ENCODE measurements at places on chromosomes 3 and 15.

DNA sequence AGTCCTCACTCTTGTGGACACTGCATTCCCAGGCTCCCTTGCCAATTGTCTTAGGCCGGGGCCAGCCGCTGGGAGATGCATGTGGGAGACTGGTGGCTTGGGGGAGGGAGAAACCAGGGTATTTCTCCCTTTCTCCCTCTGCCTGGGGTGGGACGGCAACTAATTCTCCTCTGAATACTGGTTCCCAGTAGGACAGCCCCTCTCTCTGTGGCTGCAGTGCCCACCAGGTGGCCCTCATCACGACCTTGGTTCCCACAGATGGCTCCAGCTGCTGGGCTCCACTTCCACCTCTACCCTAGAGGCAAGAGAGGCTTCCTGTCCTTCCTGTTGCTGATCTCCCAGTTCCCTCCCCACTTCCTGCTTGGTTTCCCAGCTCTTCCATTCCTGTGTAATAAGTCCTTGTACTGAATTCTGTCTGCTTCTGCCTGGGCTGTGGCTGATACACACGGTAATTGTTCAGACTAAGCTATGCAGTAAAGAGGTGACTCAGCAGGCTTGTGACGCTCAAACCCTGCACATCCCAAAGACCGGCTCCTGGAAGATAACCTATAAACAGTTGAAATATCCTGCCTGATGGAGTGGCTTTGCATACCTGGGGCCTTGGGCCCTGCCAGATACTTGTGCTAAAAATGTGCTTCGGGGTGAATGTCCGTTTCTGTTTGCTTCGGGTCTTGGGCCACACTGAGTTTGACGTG is 20.4 kb upstream of the COPG1 start:
- peak; percentile 60 for DNase-seq

DNA sequence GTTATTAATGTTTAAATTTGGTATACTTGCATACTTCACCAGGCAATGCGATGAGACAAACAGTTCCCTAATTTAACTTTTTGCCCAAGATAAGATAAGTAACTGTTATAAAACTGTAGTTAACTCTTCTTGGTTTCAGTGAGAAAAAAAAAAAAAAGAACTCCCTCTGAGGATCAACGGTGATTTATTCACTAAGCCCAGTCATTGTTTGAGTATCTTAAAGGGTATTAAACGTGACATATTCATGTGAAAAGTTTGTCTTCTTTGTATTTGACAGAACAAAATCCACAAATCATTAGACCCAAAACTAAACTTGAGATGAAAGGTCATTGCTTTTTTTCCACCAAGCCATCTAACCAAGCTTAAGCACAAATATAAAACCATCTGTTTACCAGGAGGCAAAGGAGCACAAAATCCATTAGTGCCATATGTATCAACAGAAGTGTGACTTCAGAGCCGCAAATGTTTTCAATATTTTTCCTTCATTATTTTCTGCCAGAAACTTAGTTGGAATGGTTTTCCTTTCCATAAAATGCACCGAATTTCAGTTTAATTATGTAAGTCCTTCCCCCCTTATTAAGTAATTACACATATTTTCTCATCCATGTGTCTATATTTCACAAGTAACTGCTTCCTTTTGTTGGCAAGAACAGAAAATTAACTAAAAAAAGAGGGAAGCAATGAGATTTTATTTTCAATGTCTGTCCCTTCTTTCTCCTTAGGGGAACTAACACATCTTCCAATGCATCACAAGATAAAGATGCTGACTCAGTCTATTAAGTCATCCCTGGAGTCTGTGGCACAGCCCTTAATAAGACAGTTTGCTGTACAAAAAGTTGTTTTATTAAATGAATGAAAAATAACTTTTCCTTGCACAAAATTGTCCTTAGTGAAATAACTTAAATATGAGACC is 92.2 kb upstream of the RAP2B start:
- DNase-seq = peak; percentile 43

DNA sequence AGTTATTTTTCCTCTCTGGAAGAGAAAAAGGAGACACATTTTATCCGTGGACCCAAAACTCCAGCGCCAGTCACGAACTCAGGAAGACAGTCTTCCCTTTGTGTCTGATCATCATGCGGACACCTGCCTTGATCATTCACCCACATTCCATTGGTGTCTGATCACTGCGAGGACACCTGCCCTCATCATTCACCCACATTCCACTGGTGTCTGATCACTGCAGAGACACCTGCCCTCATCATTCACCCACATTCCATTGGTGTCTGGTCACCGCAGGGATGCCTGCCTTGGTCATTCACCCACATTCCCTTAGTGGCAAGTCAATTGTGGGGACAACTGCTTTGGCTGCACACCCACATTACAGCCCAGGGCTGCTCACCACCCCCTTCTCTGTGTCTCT is 148.9 kb downstream of the ROBO1 start:
- DNase-seq = no peak

DNA sequence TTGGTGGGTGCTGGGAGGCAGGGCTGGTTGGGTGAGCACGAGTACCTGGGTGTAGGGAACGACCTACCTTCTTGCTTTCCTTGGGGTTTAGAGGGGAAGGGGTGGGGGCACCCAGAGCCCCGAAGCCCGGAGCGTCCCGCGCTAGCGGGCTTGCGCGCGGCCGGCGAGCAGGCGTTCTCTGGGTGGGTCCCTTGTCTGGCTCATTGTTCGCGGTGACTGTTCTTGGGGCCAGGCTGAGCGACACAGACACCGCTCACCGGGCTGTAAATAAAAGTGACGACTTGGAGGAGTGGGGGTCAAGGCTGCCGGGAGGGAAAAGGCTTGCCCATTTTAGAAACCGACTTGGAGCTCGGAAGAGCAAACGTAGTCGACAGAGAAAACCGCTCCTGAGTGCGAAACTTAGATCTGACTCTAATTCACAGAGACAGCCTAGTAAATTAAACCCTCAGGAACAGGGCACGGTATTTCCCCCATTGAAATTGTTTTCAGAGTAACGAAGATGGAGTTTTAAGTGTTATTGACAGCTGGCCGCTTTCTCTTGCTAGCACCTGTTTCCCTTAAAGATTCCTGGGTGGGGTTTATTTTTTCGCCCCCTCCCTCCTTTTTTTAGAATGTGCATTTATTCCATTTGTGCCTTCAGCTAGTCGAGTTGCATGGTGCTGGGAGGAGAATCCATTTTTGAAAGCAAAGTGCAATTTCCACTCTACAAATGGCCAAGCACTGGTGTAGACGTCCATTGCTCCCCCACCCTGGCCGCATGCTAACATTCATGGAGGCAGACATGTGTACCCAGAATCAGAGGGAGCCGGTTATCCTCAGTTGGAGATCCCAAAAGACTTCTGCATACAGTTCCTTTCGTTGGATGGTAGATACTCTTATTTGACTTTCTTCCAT is 532.1 kb upstream of the SEMA6D start:
- no peak for DNase-seq

DNA sequence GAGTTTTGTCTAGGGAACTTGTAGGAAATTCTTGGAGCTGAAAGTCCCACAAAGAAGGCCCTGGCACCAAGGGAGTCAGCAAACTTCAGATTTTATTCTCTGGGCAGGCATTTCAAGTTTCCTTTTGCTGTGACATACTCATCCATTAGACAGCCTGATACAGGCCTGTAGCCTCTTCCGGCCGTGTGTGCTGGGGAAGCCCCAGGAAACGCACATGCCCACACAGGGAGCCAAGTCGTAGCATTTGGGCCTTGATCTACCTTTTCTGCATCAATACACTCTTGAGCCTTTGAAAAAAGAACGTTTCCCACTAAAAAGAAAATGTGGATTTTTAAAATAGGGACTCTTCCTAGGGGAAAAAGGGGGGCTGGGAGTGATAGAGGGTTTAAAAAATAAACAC is 15.0 kb downstream of the TIGIT start:
- no peak for DNase-seq

- no peak for DNase-seq
These were observed 12.7 kb downstream of the KLHL25 start for GRCh38 chr15:85782064-85782463.

DNA sequence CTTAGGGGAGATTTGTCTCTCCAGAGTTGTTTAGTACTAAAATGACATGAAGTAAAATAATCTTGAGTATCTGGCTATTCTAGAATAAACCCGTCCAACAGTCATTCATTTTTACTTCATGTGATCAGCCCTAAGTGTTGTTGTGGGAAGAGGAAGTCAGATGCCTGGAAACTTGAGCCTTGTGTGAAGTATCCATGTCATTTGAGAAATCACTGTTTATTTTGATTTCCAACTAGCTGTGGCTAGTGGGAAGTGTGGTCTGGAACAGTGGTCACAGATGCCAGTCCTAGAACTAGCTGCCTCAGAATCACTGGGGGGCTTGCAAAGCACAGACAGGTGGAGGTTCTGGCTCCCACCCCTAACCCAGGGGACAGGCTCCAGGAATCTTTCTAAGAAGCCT is 77.7 kb upstream of the LIMD1 start:
- DNase-seq = no peak

Data from RKO (cell line).